ENCODE measurements at places on chromosomes 12 and 14.

- DNase-seq = peak; percentile 62
Measured at GRCh38 chr12:50765095-50765911, 1.4 kb downstream of the ATF1 start.

DNA sequence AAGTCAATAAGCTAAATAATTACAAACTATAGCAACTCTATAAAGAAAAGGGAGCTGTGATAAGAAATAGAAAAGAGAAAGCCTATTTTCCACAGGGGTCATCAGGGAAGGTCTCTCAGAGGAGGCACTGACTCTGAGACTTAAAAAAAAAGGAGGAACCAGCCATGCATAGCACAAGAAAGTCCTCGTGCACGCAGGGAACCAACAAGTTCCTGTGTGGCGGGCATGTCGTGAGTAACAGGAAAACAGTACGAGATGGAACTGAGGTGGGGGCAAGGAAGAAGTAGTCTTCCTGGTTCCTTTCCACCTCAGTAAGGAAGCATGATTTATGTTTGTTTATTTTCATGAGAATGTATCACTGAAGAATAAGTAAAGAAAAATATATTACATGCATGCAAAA lies 367.0 kb upstream of the TMEM132C start:
- DNase-seq = no peak

- DNase-seq = no peak
Measured at GRCh38 chr14:64340560-64341196, 46.5 kb upstream of the ESR2 start.

DNA sequence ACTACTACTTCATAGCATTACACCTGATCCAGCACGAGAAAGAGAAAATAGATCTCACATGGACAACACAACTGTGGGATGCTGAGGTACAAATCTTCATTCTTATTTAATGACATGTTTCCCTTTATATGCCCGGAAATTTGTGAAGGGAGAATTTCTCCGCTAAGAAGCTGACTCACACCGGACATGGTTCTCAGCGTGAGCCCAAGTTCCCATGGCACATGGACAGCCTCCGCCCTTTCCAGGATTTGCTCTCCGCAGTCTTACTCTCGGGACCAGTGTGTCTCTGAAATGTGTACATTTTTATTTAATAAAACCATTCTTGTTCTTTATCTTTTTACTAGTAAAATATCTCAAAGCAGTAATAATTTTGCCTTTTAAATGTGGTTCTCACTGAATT lies 1154.8 kb downstream of the TMEM121 start:
- DNase-seq = no peak

GRCh38 chr12:30755395-30755762 lies 628 bp upstream of the CAPRIN2 start:
- no peak for DNase-seq

DNA sequence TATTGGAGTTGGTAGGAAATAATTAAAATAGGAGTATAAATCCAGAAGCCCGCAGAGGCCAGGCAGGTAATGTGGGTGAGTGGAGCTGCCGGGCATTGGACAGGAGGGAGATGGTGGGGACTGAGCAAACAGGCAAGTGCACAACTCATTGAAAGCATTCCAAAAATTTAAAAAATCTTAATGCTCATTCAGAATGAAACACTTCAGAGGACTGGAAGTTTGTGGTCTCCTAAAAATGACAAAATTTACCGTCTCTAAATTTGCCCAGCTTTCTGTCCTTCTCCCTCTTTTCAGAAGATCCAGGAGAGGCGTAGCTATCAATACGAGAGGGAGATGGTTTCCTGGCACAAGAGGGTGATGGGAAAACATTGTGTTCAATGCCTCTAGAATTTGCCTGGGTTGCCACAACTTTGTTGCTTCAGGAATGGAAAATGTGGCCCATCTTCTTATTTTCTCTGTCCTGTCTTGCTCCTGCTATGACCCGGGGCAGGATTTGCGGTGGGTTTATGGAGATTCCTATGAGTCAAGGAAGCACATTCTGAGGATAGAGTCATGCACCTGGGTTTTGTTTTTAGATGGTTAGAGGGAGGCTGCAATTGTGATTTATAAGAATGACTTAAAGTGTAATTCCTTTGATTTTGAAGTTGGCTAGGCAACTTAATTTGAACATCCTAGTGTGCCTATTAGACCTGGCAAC lies 72.2 kb downstream of the BORCS5 start:
- DNase-seq = no peak

- DNase-seq = no peak
Measured at GRCh38 chr12:75684678-75685616, 173.5 kb upstream of the KRR1 start.

GRCh38 chr14:60215127-60215444 lies 33.9 kb upstream of the PPM1A start:
- no peak for DNase-seq

DNA sequence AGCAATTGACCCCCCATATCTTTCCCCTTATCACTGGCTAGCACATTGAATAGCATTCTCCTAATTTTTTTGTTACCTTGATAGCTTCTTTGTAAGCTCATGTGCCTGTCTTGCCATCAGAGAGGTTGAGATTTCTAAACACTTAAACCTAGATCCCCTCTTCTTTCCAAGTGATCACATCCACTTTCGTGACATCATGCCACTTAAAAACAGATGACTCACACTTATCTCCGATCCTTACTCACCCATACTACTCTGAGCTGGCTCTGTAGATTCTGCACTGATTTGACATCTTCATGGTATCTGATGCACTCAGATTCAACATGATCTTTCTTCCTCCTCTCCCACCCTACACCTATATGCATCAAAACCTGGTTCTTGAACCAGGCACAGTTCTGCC lies 10.5 kb downstream of the GPR137C start:
- DNase-seq = peak; percentile 7

GRCh38 chr12:52145228-52146088 lies 46.4 kb downstream of the KRT80 start:
- no peak for DNase-seq

DNA sequence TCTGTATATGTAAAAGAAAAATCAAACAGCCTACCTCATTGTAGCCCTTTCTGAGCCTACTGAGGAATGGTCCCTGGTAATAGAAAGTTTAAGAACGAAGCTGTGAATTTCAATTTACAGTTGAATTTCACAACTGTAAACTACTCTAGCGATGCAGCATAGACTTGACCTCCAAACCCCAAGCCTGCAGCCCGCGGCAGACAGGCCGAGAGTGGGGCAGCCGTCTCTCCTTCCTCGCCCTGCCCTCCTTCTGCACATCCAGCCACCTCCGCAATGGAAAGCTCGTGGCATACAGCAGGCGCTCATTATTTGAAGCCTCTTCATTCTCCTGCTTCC lies 15.3 kb downstream of the RNASE2 start:
- no peak for DNase-seq

- no peak for DNase-seq
Measured at GRCh38 chr12:958588-959123, 9.2 kb upstream of the RAD52 start.

DNA sequence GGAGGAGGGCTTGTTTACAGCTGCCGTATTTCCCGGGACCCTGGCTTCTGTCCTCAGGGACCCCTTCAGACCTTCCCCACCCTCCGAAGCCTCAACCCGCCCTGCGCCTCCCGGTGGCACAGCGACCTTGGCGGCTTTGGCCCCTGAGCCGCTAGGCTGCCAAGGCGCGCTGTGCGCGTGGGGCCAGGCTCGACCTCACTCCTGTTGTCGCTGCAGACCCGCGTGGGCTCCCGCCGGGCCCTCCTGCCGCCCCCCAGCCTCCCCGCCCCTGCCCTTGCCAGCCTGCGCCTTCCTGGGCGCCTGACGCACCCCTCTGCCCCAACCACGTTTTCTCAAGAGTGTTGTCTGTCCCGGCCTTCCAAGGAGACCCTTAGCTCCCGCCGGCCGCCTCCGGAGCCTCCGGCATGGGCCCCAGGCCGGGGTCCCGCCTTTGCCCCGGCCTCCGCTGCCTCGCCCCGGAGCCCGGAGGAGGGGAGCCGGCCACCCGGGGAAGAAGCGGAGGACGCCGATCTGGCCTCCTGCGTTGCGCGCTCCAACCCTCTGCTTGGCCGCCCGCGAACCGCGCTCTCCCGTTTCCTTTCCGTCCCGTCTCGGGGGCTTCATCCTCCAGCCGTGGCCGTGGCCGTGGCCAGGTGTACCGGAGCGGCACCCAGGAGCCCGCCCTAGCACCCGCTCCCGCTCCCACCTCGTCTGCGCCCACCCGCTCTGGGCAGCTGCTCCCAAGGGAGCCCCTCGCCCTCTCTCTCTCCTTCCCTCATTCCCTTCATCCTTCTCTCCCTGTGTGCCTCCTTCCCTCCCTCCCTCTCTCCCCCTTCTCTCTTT lies 19.9 kb downstream of the PPP2R5C start:
- DNase-seq = peak; percentile 79

DNA sequence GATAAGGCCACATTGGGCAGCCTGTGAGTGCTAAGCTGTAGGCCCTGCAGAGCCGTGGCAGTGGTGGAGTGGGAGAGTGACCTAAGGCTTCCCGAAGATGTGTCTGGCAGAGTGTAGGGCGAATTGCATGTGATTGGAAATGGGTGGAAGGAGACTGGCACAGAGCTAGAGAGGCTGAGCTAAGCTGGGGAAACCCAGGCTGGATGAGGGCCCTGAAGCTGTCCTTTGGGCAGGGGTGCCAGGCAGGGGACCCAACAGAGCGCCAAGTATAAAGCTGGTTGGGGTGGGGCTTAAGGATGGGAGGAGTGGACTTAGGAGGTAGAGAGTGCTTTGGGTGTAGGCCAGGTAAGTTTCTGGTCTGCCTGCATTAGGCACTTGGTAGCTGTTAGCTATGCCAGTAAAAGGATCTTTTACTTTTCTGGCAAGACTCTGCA lies 47.9 kb downstream of the WDR20 start:
- no peak for DNase-seq

GRCh38 chr12:49093792-49094159 lies 825 bp downstream of the DHH start:
- DNase-seq = peak; percentile 58

DNA sequence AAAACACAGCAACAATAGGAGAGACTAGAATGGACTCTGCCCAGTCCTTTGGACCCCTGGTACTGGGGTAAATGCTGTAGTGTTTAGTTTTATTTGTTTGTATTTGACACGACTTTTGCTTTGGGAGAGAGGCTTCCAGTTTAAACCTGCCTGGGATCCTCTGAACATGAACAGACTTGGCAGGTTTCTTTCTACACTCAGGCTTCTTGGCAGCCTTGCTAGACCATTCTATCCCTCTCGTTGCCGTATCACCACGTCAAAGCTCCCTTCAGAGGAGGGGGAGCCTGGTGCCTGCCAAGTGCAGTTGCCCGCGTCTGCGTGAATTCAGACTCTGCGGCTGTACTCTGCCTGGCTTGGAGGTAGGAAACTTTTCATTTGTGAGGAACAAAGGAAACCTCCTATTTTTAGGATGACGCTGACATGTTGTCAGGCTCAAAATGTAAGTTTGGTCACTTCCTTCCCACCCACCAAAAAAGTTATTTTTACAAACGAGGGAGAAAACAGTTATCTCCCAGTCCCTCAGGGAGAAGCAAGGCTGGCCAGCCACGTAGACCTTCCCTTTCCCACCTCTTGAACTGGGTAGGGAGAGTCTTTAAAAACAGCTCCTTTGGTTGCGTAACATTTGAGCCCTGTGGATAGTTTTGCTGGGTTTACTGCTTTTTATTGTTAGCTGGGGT lies 25.9 kb downstream of the CD9 start:
- no peak for DNase-seq

DNA sequence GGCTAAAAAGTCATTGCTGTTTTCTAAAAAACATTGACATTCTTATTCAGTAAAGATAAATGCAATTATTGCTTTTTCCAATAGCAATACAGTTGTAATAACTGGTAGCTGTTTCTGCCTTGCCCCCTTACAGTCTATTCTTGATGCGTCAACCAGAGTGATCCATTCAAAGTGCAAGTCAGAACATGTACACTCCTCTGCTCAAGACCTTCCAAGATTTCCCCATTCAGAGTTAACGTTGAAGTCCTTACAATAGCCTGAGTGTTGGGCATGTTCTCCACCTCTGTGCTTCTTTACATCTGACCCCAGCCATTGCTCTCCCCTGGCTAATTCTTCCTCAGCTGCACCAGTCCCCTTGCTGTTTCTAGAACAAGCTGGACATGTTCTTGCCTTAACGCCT lies 24.3 kb downstream of the VRK1 start:
- no peak for DNase-seq

GRCh38 chr12:121858662-121859572 lies at the start of gene HPD:
Gene HPD (minus strand): TSS chr12:121858859. CDS start chr12:121858823, 36 bp downstream.
- DNase-seq = no peak

- DNase-seq = no peak
Measured at GRCh38 chr14:83120187-83120586, 1586.5 kb upstream of the SEL1L start.

GRCh38 chr12:90098132-90098779 lies 389.6 kb upstream of the ATP2B1 start:
- DNase-seq = no peak

DNA sequence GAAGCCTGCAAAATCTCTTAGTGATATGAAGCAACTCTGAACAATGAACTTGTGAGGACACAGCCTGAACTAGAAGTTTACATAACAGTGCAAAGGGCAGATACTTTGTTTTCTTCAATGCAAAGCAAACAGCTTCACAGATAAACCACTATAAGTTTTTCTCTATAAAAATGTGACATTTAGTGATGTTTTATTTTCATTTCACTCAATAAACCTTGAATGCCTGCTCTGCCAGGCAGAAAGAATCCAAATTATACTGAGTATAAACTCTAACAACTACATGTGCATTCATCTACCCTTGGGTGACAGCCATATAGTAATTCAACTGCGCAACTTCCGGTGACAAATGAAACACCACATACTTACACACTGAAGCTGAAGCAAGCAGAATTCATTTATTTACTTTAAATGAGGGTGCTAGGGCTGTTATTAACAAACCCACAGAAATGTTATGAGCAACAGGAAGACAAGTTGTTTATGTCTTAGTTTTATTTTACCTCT lies 10.3 kb downstream of the DCP1B start:
- DNase-seq = no peak

GRCh38 chr14:101073598-101073965 lies 170.1 kb upstream of the RTL1 start:
- DNase-seq = no peak

DNA sequence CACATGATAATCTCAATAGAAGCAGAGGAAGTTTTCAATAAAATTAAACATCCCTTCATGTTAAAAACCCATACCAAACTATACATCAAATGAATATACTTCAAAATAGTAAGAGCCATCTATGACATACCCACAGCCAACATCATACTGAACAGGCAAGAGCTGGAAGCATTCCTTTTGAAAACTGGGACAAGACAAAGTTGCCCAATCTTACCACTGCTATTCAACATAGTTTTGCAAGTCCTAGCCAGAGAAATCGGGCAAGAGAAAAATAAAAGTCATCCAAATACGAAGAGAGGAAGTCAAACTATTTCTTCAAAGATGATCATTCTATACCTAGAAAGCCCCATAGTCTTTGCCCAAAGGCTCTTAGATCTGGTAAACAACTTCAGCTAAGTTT lies 454.7 kb upstream of the PRICKLE1 start:
- DNase-seq = no peak

DNA sequence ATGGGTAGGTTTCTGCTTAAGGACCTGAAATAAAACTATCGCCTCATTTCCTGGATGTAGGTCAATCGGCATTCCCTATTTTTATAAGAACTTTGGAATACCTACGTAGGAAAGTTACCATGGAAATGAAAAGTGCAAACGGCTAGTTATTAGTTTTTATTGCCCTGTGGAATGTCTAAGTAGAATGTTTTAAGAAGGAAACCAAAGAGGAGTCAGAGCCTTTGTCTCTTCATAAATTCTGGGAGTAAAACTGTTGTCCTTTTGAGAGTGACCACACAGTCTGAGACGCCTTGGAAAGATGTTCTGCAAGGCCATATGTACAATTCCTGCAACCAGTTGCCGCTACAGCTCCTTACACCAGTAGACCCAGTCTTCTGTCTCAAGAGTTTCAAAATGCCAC lies 176.0 kb upstream of the SEL1L start:
- DNase-seq = no peak

GRCh38 chr12:32881107-32881506 lies 15.5 kb downstream of the PKP2 start:
- peak; percentile 40 for DNase-seq
